CD4-positive, alpha-beta T cell treated with Interleukin-21 for 1 hour (primary cell): ENCODE measurements at places on chromosomes 12 and 14.
A peak's percentile ranks its signal among the peaks of the same experiment; 100 is the strongest.

DNA sequence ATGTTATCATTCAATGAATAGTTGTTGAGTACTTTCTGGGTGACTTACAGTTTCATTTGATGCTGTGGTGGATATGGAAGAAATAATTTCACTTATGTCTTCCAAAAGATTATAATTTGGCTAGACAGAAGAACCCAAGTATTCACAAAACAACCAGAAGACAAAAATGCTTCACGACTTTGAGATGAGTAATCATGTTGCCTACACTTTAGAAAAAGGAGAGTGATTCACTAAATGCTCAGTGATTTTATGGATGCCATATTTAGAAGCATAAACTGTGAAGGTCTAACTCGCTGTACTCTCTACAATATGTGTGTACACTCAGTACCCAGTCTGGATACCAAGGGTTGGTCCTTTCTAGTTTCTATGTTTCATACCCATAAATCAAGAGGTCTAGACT lies 101.3 kb upstream of the E2F7 start:
- DNase-seq: no peak

GRCh38 chr12:1518591-1519516 lies 75.5 kb downstream of the FBXL14 start:
- no peak for DNase-seq

DNA sequence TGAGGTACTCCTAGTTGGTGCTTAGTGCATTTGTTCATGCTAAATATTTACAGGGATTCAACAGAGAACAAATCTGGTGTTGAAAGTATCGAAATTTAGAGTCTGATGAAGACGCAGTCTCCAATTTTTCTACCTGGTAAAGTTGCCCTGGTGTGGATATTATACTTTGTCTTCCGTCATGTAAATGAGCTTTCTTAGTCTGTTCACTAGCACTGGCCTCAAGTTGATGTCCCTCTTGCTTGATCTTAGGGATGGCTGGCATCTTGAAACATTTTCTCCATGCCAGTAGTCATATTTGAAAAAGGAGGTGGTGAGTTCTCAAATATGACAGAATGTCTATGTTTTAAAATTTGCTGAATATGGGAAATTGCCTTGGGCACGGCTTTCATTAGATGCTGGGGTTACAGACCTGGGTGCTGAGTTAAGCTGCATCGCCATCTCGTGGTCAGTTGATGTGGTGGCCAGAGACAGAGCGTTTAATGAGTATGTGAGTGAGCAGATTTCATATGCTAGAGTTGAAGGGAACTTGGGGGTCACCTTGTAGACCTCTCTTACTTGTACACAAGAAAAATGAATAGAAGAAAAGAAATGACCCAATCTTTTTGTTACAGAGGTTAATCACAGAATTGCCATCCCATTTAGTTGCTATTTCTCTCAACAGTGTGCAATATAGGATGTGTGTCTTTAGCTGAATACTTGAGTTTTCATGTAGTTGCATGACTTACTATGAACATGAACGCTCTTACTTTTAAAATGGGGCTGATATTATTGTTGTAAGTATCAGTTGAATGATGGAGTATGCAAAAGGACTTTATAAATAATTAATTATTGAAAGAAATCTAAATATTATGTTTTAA lies 172.8 kb upstream of the DCN start:
- peak; percentile 37 for DNase-seq

GRCh38 chr12:5478081-5478706 lies 46.3 kb downstream of the NTF3 start:
- no peak for DNase-seq

DNA sequence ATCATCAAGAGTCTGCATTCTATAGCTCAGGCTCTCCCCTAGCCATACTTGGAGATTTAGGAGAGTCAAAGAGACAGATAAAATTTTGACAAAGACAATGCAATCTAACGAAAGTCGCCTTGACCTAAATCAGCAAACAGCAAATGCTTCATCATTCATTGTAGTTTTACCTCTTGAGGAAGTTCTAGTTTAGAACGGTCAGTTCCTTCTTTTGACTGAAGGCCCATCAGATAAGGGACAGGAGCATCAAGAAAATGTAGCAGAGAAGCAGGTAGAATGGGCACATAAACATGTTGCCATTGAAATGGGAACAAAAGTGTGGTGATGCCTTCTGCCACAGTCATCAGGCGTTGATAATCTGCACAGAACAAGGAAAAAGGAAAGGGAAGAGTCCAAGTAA lies 130.9 kb downstream of the DENND5B start:
- no peak for DNase-seq

GRCh38 chr14:59919570-59920377 lies at the start of gene LRRC9:
Gene LRRC9, plus strand, starts transcription at chr14:59920144.
- DNase-seq: peak; percentile 48

- DNase-seq: no peak
Observed at GRCh38 chr14:91575469-91576208, 65.5 kb upstream of the PPP4R3A start.

DNA sequence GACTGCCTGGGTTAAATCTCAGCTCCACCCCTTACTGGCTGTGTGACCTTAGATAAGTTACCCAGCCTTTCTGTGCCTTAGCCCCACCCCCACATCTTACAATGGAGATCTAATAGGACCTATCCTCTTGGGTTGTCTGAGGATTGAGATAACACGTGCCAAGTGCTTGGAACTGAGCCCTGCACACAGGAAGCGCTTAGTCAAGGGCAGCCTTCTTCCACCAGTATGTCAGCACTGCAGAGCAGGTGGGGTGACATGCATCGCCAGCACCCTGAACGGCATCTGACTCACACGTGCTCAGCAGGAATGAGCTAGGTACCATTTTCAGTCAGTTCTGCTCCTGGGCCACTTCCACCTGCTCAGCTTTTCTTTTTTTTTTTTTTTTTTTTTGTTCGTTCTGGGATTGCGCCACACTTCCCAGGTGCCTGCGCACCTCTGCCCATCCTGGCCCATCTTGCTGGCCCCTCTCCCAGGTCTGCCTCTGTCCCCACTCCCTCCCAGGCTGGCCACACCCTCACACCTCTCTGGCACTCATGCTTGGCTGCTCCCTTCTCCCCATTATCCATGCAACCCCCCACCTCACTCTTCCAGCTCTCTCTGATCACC lies 19.6 kb downstream of the LGMN start:
- no peak for DNase-seq

GRCh38 chr12:82414044-82414443 lies 55.7 kb downstream of the METTL25 start:
- no peak for DNase-seq

DNA sequence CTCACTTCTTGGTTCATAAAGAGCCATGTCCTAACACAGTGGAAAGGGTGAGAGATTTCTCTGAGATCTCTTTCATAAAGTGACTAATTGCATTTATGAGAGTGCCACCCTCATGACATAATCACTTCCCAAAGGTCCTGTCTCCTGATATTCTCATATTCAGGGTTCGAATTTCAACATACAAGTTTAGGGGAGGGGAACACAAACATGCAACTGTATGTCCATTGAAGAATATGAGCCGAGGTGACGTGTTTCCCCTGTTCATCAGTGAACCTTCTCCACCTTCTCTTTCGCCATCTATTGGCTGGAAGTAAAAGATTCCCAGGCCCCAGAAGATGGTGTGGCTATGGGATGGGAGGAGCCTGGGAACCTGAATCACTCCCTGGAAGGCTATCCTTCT lies 354.2 kb upstream of the ATP2B1 start:
- no peak for DNase-seq

DNA sequence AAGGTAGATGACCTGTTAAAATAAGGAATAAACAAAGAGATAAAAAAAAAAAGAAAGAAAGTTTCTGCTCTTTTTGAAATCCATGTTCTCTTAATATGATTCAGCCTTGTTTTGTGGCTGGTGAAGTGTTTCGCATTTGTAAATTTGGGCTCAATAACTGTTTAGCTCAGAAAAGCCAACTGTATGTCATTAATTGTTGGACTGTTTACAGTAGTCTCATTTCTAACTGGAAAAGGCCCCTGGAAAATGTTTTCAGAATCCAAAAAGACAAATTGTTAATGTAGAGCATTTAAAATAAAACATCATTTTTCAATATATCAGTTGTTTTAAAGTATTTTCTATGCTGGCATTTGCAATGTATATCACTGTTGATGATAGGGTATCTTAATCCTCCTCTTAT lies 47.4 kb upstream of the DYRK2 start:
- DNase-seq: no peak

- DNase-seq: no peak
Observed at GRCh38 chr12:113200021-113200797, 14.7 kb downstream of the RITA1 start.

GRCh38 chr12:64551676-64552075 lies 58.6 kb upstream of the RASSF3 start:
- DNase-seq: no peak

DNA sequence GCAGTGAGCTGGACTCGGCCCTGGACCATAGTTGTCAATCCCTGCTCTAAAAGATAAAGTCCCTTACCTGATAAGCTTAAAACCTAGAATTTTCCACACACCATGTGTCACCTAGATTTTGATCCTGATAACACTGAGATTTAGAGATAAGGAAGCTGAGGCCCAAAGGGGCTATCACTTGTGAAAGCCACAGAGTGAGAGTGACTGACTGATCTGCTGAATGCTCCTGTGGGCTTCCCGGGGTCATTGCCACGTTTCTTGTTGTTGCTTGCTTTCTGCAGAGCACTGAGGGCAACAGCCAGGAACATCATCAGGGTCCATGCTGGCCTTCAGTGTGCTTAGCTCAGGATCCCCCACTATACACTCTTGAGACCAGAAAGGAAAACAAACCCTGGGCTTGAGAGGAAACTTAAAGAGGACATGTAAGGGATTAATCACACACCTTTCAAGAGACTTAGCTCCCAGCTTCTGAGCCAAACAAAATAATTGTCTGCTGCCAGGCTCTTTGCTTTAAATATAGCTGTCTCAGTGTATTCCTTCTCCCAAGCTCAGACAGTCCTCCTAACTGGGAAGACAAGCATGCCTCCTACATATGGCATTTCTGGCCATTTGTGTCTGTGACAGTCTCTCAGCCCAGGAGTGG lies 82.6 kb upstream of the ARHGAP5 start:
- DNase-seq: no peak

GRCh38 chr12:130224613-130225012 lies 62.3 kb downstream of the FZD10 start:
- no peak for DNase-seq

GRCh38 chr12:100987552-100988521 lies 193.3 kb downstream of the ANO4 start:
- DNase-seq: peak; percentile 6

GRCh38 chr14:43754838-43755237 lies 752.2 kb downstream of the FSCB start:
- DNase-seq: no peak

DNA sequence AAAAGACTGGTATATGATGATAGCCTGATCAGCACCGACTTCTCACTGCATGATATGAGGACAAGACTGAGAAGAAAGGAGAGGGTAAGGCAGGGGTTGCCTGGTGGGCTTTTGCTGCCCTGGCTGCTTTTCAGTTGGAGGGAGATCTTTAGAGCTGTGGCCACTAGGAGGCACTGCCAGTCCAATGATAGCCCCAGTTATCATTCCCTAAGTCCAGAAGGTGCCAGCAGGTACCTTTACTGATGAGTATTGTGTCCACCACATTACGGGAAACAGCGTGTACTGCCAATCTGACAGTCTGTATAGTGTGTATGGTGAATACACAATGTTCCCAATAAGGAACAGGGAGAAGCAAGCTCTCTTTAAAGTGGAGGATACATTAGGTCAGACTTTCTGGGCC lies 55.8 kb upstream of the CCDC175 start:
- DNase-seq: peak; percentile 4

DNA sequence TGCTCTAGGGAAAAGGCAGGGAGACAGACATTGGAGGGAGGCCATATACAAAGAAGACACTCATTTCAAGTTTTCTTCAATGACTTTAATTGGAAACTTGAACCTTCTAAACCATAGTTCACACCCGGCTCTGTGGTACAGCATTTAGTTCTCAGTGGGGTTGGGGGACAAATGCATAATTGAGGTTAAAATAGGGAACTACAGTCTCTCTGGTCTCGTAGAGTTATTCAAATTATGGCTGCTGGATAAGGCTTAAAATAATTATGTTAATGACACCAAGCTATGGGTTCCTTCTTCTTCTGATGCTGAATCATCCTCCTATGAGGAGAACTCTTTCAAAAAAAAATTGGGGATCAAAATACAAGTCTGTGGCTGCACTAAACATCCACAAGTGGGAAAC lies 3.8 kb upstream of the RPAP3 start:
- DNase-seq: no peak

DNA sequence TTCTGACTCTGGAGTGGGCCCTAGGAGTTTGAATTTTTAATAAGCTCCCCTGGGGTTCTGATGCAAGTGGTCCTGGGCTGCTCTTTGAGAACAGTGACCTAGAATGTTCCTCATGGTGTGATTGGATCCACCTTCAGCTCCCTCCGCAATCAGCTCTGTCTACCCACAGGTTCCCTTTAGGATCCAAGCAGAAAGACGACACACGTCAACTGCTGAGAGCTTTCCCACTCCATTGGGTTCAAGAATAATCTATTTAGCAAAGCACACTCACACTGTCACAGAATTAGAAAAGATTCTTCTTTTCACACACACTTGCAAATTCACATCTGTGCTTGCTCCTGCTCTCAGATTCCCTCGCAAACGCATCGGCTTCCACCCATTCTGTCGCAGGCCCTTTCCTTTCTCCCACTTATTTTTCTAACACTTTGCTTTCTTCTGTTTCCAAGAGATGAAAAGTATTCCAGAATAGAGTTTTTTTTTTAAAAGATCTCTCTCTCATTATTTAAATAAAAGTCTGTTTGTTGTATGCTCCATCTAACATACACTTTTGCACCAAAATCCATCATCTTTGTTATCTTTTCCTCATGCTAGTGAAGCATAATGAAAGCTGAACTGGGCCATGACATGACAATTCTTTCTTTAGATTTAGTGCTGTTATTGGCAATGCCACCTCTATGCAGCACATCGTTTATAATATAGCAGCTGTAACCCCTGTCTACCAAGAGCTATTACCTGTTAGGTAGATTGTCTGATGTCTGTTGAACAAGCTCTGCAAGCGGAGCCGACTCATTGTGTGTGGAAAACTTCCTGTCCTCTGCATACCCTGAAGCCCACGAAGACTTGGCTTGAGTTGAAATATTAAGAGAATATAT lies 73.1 kb downstream of the CACNA1C start:
- no peak for DNase-seq

- no peak for DNase-seq
Observed at GRCh38 chr12:106583242-106584103, 669 bp downstream of the RFX4 start.

DNA sequence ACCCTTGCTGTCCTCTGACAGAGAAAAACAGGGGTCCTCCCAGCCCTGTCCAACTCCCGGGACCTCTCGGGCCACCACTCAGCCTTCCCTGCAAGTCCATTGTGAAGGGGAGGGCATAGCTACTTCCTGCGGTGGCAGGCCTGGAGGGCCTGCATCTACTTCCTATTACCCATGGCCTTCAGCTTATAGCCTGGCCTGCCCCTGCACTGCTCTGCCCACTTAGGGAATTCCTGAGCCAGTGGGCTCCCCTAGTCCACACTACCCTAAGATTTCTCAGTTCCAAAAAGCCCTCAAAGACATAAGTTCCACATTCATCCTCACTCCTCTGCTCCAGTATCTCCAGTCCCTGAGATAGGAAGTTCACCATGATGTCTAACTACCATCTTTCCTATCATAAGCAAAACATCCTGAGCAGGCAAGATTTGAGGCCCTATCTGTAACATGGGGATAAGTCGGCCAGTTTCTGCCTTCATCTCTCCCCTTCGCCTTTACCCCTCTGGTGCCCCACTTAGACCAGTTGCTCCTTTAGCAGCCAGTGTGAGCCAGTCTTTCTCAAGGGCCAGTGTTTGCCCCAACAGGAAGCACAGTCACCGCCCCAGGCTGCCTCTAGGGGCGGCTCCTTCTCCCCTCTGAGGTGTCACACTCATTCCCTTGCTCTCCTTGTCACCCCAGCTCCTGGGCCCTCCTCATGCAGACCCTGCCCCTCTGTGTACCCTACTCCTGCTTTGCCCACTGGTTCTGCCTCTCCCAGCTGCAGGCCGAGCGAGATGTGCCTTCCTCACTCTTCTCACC lies 10.9 kb downstream of the HDAC7 start:
- DNase-seq: peak; percentile 67
